ENCODE measurements at places on chromosomes 11 and 22. TPM values are rescaled to one million over a fixed set of nuclear protein-coding genes. Genes with fewer than 3 reads are reported as not detected.

The GUCY1A2 gene
- total RNA-seq = not detected

The C11orf24 gene
- total RNA-seq = 37.4 TPM

The IFITM10 gene
- not detected for total RNA-seq

The SCUBE2 gene
- total RNA-seq = not detected

The PKP3 gene
- total RNA-seq = 0.18 TPM

GRCh38 chr22:19974935-19975706 lies 33.5 kb upstream of the TXNRD2 start:
- DNase-seq = no peak
- peaks cover 11% of the 10 kb centered on the region for H3K4me1 ChIP-seq
- H3K27me3 ChIP-seq = no peaks in the 10 kb centered on the region
- no peak overlapping the region for H3K27ac ChIP-seq
- H3K36me3 ChIP-seq = peaks cover under 1% of the 10 kb centered on the region
- H3K4me3 ChIP-seq = no peak overlapping the region

GRCh38 chr11:61897387-61898246 lies 6.3 kb upstream of the FADS3 start:
- no peaks in the 10 kb centered on the region for H3K36me3 ChIP-seq
- H3K4me3 ChIP-seq = no peak overlapping the region
- peaks cover 3% of the 10 kb centered on the region for H3K4me1 ChIP-seq
- H3K27ac ChIP-seq = no peak overlapping the region
- peak; percentile 89 for DNase-seq

- no peak for DNase-seq
- peaks cover 3% of the 10 kb centered on the region for H3K36me3 ChIP-seq
- no peak overlapping the region for H3K27ac ChIP-seq
- peaks cover 16% of the 10 kb centered on the region for H3K4me1 ChIP-seq
- no peak overlapping the region for H3K4me3 ChIP-seq
Measured at GRCh38 chr11:1327064-1327460, 17.6 kb upstream of the TOLLIP start.

- H3K27ac ChIP-seq = no peak overlapping the region
- peaks cover 41% of the 10 kb centered on the region for H3K27me3 ChIP-seq
- H3K36me3 ChIP-seq = no peaks in the 10 kb centered on the region
- H3K4me1 ChIP-seq = peaks cover 2% of the 10 kb centered on the region
Measured at GRCh38 chr11:43547430-43547831, 133.1 kb upstream of the HSD17B12 start.

- H3K4me3 ChIP-seq = no peak overlapping the region
- H3K36me3 ChIP-seq = no peaks in the 10 kb centered on the region
- DNase-seq = no peak
- H3K4me1 ChIP-seq = no peaks in the 10 kb centered on the region
- H3K27ac ChIP-seq = no peak overlapping the region
Measured at GRCh38 chr22:22366537-22366936, 122.0 kb downstream of the VPREB1 start.

GRCh38 chr11:130527636-130528297 lies 79.3 kb downstream of the ADAMTS15 start:
- peaks cover 1% of the 10 kb centered on the region for H3K27me3 ChIP-seq
- H3K36me3 ChIP-seq = no peaks in the 10 kb centered on the region
- no peak overlapping the region for H3K27ac ChIP-seq

DNA sequence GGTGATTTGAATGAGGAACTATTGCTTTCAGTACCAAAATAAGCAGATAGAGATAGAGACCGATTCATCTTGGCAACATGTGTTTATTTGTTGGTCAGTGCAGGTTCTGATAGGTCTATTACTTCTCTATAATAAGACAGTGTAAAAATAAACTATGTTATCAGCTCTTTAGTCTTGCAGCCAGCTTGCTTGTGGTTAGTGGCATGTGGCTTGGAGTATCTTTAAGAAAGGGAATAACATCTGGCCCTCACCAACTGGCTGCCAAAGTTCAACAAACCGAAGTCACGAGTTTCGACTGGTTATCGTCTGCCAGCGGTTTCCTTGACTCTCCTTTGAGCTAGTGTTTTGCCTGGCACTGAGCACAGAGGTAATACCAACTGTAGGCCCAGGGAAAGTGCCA lies 71.8 kb downstream of the CTTN start:
- H3K36me3 ChIP-seq = no peaks in the 10 kb centered on the region
- no peak overlapping the region for H3K4me3 ChIP-seq

- H3K36me3 ChIP-seq = peaks cover 53% of the 10 kb centered on the region
- H3K27ac ChIP-seq = no peak overlapping the region
- H3K4me1 ChIP-seq = peaks cover 18% of the 10 kb centered on the region
- no peak overlapping the region for H3K4me3 ChIP-seq
- DNase-seq = no peak
Measured at GRCh38 chr22:45693835-45694234, 22.2 kb downstream of the ATXN10 start.

- no peak overlapping the region for H3K27ac ChIP-seq
- H3K36me3 ChIP-seq = no peaks in the 10 kb centered on the region
- H3K4me3 ChIP-seq = no peak overlapping the region
- peaks cover 38% of the 10 kb centered on the region for H3K27me3 ChIP-seq
Measured at GRCh38 chr22:28977060-28977459, 84.6 kb downstream of the C22orf31 start.
